ENCODE measurements at places on chromosomes 5 and 9.

GRCh38 chr5:98975682-98976407 lies 47.0 kb upstream of the CHD1 start:
- DNase-seq, result no peak

DNA sequence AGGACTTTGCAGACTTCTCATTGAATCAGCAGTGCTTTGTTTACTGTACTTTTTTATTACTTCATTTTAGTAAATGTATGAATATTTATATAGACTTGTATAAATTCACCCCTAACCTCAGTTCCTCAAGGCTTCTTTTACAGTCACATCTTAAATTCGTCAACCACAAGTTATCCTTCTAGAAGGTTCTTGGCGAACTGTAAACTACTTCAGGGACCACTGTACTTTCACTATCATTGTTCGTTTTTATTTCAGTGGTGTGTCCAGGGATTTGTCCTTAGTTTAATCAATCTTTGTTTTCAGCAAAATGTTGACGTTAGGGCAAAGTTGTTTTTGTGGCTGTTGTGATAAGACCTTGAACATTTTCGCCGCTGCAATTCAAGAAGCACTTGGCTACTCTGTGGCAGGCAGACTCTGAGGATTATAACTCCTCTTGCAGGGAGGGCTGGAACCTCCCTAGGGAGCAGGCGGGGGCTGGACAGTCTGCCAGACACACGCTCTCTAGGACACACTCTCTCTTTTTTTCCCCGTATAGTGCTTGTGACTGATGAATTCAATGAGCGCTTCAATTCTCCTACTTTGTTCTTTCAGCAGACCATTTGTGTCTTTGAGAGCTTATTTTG lies 252.8 kb downstream of the FBXL7 start:
- DNase-seq, result no peak

DNA sequence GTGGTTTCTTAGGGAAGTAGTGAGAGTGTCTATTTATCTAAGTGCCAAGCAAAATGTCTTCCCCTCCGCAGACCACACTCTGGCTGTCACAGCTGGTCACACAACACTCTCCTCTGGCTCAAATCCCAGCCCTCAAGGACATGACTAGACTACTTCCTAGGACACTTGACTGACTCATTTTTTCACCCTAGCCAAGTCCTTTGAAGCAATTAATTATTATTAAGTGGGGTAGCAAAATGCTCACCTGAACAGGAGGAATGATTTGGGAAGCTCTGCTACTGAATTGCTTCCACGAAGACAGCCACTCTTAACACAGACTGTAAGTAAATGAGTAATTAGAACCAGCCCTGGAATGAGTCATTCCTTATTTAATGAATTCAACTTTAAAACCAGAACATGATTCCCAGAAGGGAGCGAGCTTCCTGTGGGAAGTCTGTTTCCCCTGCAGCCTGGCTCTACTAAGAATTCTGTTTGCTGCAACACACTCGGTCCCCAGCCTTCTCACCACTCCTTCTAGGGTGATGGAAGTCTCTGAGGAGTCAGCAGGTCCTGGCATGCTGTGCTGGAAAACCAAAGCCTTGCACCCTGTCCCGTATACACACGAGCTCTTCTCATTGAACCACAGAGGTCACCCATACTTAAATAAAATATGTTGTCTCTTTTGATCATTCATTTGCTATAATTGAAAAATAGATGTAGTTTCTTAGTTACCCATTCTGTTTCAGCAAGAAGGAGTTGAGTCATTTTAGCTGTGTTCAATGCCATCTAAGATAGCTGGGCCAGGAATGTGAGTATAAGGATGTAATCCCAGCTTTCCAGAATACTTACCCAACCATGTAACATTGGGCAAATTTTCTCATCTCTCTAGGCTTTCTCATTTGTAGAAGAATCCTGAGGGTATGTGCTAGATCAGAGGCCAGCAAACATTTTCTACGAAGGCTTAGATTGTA lies 218.6 kb upstream of the RASEF start:
- DNase-seq, result no peak

GRCh38 chr5:137075163-137075970 lies 423.8 kb downstream of the SPOCK1 start:
- DNase-seq, result no peak

DNA sequence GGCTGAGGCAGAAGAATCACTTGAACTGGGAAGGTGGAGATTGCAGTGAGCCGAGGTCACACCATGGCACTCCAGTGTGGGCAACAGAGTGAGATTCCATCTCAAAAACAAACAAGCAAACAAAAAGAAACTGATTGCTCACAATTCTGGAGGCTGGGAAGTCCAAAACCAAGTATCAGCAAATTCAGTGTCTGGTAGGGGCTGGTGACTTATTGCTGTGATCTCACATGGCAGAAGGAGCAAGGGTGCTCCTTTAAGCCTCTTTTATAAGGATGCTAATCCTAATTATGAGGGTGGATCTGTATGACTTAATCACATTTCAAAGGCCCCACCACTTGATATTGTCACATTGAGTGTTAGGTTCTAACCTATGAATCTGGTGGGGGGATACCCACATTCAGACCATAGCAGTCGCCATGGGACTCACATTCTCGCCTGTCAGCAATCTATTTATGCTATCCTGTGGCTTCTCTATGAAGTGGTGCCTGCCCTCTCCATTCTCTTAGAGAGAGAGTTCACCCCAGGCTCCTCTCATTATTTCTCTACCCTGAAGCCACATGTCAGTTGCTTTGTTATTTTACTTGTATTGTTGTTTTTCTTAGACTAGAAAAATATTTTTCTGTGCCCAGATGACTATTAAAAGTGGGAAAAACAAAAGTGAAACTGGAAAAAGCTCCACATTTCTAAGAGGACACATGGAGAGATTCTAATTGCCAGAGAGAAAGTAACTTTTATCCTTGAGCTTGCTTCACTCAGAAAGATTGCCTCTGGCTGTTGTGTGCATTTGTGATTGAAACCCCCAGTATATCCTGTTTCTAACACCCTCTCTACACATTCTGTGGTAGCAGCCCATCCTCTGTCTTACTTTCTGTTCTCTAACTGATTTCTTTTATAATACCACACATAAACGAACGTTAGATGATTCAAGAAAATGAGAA lies 18.8 kb upstream of the PRLR start:
- DNase-seq, result no peak

DNA sequence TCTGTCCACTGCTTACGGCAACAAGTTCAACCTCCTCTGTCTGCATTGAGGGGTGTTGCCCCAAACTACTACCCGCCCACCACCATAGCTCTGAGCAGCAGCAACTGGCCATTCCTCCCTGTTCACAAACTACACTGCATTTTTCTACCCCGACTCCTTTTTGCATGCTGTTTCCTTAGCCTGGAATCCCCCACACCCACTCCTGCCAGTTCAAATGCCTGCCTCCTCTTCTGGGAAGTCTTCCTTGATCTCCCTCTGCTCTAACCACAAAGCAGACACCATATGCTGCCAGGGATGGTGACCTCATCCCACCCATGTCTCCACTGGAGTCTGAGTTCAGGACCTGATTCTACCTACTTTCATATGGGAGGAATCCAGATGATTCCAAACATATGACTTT lies 13.3 kb downstream of the ALDH1B1 start:
- no peak for DNase-seq

GRCh38 chr9:35520364-35520710 lies 30.4 kb downstream of the RUSC2 start:
- no peak for DNase-seq

DNA sequence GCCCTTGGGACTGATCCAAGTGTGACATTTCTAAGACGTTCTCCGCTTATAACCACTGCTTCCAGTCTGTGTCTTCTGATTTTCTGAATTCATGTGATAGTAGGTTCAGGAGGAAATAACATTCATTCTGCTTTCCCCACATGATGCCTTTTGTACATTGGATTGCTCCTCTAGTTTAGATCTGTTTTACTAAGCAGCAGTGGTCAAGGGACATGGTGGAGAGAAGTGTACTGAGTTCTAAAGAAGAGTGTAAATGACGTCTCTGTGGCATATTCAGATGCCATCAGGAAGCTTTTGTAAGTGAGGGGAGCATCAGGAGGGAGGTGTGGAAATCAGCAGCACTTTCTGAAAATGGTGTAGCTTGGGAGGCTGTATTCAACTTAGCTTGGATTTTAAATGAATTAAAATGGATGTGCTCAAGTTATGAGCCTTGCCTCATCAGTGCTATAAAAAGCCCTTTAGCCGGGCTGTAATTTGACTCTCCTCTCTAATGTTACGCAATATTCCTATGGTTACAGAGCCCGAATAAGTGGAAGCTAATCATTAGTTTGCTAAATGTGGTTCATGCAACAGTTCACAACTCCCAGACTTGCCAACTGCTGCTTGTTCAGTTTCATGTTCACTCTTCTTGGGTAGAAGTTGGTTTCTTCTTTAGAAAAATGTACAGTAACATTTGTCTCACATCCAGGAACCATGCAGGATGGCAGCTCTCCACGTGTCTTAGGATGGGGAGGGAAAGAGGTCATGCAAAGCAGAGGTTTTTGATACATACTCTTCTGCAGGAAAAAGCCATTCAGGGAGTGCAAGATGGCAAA lies 281.3 kb downstream of the ARHGAP26 start:
- no peak for DNase-seq

All from GOT3 (cell line).